ENCODE measurements at places on chromosomes 1 and 21.

GRCh38 chr1:24186031-24186710 is 918 bp downstream of the IFNLR1 start:
- no peak for DNase-seq

DNA sequence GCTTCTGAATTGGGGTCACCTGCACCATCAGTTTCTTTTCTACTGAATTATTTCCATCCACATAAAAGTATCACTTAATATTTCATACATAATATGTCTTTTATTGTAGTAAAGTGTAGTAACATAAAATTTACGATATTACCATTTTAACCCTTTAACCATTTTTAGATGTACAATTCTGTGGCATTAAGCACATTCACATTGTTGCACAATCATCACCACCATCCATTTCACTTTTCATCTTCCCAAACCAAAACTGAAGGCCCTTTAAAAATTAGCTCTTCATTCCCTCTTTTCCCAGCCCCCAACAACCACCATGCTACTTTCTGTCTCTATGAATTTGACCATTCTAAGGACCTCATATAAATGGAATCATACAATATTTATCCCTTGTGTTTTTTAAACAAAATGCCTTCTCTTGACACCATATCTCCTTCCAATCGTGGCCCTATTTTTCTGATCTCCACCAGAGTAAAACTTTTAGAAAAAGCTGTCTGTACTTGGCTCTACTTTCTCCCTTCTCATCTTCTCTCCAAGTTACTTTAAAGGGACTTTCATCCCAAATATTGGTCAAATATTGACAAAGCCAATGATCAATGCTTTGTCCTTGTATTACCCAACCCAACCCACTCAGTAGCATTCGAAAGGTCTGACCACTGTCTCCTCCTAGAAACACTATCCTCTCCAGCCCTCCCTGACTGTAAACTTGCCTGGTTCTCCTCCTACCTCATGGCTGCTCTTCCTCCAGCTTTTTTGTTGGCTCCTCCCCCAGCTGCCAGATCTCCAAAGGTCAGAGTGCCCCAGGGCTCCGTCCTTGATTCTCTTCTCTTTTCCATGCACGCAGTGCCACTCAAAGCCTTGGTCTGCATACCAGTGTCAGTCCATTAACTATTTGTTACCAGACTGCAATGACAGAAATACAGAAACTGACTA is 44.7 kb downstream of the SLC30A10 start:
- DNase-seq: no peak

DNA sequence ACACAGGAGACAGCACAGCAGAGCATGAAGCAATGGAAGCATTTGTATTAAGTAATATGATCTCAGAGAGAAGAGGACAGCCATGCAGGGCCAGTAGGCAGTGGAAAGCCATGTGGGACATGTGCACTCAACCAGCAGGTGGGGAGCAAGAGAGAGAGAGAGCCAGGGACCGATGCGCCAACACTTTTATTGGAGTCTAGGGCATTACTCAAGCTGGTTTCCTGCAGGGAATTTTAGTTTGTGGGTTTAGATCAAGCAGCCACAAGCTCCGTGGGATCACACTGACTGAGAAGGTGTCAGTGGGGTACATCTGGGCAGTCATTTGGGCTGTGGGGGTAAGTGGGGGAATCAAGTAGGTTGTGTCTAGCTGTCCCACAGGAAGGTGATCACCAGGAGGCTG is 137.1 kb downstream of the PCBP3 start:
- DNase-seq: no peak

GRCh38 chr1:239053279-239053678 is 333.1 kb upstream of the CHRM3 start:
- DNase-seq: no peak

DNA sequence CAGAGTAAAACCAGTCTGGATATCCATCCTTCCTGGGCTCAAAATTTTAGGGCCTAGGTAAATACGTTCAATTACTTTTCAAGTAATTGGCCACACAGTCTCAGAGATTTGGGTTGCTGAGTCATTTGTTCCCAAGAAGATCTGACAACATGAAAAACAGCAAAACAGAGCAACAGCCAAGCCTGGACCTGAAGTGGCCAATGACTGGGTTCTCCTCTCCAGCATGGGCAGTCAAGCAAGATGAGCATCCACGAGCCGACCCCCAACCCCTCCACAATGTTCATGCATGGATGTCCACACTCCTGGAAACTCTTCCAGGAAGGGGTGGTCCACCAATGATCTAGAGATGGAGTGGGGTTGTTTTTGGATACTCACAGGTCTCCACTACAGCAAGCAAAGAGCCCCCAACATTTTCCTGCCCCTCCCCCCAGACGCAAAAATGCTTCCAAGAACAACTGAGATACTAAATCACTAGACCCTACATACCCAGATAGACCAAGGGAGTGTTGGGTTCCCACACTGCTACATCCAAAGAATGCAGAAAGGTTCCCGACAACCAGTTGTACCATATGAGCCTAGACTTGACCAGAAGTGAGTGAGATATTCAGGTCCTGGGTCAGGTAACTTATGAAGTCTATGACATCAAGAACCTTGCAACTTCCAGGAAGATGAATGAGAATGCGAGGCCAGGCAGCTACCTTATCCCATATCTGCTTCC is 73.0 kb downstream of the CD46 start:
- DNase-seq: no peak

- DNase-seq: no peak
Measured at GRCh38 chr1:87091425-87091824, 177.0 kb downstream of the HS2ST1 start.

DNA sequence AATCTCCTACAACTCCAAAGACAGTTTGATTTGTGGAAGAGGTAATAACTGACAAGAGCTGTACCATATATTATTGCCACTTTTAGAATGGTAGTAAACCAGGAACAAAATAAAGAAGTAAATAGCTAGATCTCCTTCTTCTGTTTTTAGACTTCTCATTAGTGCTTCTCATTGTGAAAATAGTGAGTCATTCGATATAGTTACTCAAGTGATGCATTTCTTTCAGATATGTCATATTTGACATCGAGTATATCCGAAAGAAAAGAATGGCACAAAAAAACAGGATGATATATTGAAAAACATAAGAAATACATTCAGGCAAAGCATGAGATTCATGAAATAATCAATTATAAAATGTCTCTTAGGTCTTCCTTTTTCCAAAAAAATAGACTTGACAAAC is 1346.1 kb downstream of the BRINP3 start:
- DNase-seq: no peak

- DNase-seq: no peak
Measured at GRCh38 chr1:225486856-225487255, 59.0 kb upstream of the LBR start.

DNA sequence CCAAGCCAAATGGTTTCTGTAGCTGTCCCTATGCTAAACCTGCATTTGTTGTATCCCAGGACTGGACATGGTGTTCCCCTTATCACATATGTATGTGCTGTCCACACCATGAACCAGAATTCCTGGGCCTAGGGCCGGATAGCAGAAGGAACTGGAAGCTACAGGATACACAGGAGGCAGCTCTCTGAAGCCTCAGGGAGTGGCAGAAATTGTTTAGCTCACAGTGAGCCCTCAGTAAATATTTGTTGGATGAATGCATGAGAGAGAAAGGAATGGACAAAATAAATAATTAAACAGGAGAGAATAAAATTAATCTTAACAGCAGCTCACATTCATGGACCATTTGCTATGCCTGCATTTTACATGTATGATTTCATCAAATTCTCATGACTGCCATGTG is 2.1 kb downstream of the NIPAL3 start:
- DNase-seq: no peak

DNA sequence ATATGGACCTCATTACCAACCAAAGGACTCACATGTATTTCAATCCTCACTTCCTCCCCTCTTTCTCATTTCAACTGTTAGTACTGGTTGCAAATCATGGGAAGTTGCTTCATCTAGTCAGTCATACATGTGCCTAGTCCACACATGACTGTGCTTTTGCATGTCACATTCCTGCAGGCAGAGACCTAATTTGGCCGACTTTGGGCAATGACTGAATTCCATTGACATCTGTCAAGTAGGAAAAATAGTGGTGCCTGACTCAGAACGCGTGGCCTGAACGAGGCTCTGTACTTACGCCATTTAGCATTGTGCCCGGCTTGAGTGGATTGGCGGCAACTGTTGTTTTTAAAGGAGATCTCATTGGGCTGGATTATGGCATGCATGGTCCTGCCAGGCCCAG is 18.0 kb downstream of the PTPRU start:
- no peak for DNase-seq

DNA sequence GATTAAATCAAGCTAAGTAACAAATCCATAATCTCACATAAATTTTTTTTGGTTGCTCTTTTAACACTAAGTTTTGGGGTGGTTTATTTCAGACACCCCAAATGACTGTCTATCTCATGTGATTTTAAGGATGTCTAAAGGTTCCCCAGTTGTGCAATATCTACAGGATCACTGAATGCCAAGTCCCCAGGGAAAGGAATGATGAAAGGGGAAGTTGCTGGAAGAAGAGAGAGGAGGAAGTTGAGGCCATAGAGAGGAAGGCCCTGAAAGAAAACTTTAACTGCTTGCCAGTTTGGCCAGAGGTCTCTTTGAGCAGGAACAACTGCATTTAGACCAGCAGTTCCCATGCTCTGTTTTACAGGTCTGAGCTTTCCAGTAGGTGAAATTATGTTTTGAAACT is 27.5 kb upstream of the SLC19A2 start:
- DNase-seq: no peak

DNA sequence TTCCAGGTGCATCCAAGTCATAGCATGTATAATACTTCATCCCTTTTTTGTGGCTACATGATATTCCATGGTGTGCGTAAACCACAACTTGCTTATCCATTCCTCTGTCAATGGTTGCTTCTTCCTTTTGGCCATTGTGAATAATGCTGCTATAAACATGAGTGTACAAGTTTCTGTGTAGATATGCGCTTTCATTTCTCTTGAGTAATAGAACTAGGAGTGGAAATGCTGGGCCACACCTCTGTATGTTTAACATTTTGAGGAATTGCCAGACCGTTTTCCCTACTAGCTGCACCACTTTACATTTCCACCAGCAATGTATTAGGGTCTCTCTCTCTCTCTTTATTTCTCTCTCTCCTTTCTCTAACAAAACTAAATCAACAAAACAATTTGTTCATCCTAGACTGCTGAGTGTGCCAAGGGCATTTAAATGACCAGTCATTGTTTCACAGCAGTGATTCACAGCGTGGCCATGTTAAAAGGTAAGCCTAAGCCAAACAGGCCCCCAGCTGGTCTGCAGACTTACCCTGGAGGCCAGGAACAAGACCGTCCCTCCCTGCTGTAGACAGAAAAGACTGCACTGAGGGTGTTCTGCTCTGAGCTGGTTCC is 53.2 kb upstream of the LYST start:
- DNase-seq: no peak

DNA sequence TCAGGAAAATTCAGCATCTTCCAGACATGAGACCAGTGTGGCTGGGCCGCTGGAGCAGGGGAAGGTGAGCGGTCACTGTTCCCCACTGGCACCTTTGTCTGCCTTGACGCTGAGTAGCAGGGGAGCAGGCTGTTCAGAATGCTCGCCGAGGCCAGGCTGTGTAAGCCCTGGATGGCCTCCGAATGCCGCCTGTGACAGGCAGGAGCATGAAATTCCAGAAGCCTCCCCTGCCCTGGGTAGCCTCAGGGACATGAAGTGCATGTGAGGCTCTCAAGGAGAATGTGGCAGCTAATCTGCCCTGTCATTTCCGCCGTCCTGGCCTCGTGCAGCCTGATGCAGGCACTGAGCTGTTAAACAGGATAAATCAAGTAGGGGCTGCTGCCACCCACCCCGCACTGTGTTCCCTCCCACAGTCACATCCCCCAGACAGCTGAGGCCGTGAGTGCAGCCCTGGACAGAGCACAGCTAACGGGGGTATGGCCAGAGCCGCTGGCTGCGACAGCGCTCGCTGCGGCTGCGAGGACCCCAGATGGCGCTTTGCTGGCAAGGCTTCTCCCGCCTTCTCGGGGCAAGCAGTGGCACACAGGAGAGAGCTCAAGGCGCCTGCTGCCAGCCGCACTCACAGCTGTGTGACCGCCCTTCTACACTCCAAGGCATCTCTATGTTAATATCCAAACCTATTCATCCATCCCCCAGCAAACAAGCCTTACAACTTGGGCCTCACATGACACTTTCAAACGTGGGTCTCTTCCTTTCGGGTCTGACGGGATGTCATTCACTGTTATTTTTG is 105.0 kb upstream of the COL6A1 start:
- DNase-seq: no peak
